Cardiac muscle cell (in vitro differentiated cells and primary cell): ENCODE measurements at places on chromosomes 4 and X.

GRCh38 chrX:85244450-85245211, 840 bp downstream of the ZNF711 start:
- H3K36me3 ChIP-seq, result no peaks in the 10 kb centered on the region
- H3K27ac ChIP-seq, result peak overlapping the region; percentile 100
- H3K27me3 ChIP-seq, result no peaks in the 10 kb centered on the region
- peak; percentile 24 for DNase-seq

DNA sequence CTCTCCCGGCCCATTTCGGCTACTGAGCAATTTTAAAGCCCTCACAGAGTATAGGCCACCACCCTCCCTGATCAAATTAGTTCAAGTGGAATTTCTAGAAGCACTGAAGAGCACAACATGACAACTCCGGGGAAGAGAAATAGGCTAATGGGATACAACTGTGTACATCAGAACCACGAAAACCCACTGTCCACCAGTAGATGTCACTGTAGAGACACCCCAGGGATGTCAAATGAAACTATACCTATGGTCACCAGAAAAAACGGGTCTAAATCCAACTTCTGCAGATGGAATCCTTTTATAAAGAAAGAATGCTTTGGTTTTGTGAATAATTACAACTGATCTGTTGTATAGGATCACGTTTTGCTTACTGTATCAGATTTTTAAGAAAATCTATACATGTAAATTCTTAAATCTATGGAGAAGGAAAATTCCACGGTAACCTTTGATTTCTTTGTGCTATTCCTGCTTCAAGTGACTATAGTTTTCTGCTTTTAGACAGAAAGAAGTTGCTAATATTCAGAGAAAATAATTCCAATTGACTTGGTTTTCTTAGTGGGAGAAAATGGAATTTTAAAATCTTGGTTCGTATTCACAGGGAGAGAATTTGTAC, 29.5 kb upstream of the MAP3K15 start:
- no peaks in the 10 kb centered on the region for H3K4me1 ChIP-seq
- no peaks in the 10 kb centered on the region for H3K27me3 ChIP-seq
- H3K27ac ChIP-seq, result no peak overlapping the region
- H3K4me3 ChIP-seq, result no peak overlapping the region

DNA sequence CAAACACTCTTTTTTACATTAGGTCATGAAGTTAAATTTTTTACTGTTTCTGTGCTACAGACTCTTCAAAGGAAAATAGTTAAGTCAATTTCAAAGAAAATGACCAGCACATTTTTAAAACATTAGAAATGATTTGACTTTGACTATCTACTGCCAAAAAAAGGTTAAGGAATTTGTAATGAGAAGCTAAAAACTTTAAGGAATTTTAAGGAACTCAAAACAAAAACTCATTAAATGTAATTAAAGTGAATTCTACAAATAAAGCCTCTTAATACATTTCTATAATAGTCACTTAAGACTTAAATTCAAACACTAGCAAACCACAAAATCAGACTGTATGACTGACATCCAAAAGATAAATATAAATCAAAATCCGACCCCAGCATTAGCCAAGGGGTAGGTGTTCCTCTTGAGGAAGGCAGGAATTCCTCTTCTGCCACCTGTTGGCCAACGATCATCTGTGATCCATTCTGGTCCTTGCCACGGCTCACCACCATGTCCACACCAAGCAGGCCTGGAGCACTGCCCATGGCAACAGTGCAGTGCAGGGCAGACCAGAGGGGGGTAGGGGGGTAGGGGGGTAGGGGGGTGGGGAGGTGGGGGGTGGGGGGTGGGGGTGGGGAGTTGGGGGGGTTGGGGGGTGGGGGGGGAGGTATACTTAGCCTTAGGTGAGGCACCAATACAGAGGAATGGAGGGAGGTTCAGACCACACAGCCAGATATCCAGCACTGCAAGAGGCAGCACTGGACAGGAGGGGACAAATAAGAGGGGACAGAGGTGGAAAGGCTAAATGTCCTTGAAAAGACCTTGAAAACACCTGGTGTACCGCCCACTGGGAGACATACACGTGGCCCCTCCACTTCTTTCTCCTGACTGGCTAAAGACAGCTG, 287.4 kb downstream of the CHIC1 start:
- no peaks in the 10 kb centered on the region for H3K4me1 ChIP-seq
- H3K4me3 ChIP-seq, result no peak overlapping the region
- H3K27ac ChIP-seq, result no peak overlapping the region
- no peaks in the 10 kb centered on the region for H3K27me3 ChIP-seq

DNA sequence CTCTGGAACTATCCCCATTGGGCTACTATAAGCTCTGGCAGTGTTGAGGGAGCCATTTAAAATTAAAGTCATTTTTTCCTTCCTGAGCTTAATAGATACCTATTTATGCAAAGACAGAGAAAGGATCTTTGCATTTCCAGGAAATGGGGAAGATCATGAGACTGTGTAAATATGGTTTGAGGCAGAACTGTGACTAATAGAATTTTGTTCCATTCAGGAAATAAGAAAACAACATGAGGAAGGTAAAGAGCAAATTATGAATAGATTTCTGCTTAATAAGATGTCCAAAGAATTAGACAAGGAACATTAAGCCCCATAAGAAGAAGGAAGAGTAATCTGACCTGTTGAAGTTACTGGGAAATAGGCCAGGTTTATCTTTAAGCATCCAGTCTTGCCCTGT, 17.8 kb upstream of the TBC1D19 start:
- no peak overlapping the region for H3K27ac ChIP-seq
- H3K27me3 ChIP-seq, result no peaks in the 10 kb centered on the region
- H3K4me1 ChIP-seq, result no peaks in the 10 kb centered on the region
- no peak overlapping the region for H3K4me3 ChIP-seq

DNA sequence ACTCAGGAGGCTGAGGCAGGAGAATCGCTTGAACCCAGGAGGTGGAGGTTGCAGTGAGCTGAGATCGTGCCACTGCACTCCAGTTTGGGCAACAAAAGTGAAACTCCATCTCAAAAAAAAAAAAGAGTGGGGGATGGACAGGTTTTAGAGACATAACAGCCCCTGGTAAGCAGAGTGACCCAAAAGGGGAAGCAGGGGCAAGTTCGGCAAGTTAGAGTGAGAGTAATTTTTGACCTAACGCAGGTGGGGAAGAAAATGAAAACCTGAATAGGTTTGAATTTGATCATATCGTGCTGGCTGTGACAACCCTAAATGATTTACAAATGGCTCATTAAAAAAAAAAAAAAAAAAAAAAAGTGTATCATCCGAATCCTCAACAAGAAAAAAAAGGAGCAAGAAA, 25.7 kb upstream of the TMEM131L start:
- no peaks in the 10 kb centered on the region for H3K27me3 ChIP-seq
- H3K36me3 ChIP-seq, result no peaks in the 10 kb centered on the region
- H3K27ac ChIP-seq, result no peak overlapping the region
- DNase-seq, result no peak
- H3K4me1 ChIP-seq, result no peaks in the 10 kb centered on the region

GRCh38 chr4:161404346-161405110, 759.3 kb downstream of the FSTL5 start:
- H3K36me3 ChIP-seq, result no peaks in the 10 kb centered on the region
- no peak overlapping the region for H3K4me3 ChIP-seq
- H3K4me1 ChIP-seq, result no peaks in the 10 kb centered on the region

DNA sequence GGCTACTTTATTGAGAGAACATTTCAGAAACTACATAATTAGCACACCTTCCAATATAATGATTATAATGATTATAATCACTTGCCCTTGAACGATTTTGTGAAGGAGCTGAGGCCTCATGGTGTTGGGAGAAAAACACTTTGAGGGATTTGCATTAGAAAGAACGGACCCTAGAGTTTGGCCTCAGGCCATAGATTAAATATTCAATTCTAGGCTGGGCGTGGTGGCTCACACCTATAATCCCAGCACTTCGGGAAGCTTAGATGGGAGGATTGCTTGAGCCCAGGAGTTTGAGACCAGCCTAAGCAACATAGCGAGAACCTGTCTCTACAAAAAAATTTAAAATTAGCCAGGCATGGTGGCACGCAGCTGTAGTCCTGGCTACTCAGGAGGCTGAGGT, 12.9 kb upstream of the PRKG2 start:
- DNase-seq, result no peak
- no peak overlapping the region for H3K27ac ChIP-seq
- H3K27me3 ChIP-seq, result no peaks in the 10 kb centered on the region
- no peak overlapping the region for H3K4me3 ChIP-seq

DNA sequence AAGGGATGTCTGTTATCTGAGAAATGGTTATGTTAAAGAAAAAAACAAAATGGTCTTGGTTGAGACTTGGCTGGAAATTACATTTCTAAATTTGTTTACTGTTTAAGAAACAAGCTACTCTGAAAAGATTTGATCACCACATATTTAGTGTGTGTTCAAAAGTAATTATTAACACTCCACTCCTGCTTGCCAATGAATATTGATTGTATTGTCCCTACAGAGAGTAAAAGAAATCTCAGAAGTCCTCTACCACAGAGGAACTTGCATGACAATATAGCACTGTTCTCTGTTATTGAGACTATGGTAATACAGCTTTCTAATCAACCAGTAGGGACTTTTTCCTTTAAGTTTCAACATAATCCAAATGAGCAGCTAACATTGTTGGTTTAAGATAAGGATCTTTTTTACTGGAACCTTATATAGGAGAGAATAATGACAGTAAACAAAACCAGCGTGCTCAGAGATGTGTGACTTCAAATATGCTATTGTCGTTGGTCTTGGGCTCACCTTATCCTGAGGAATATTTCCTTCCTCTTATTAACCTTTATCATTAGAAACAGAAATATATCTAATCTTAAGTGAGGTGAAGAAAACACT, 47.6 kb downstream of the CXCL13 start:
- no peaks in the 10 kb centered on the region for H3K4me1 ChIP-seq
- H3K4me3 ChIP-seq, result no peak overlapping the region
- DNase-seq, result no peak

GRCh38 chr4:131551306-131551705, 1597.8 kb upstream of the PCDH10 start:
- no peaks in the 10 kb centered on the region for H3K27me3 ChIP-seq
- no peak overlapping the region for H3K4me3 ChIP-seq
- no peaks in the 10 kb centered on the region for H3K36me3 ChIP-seq
- H3K27ac ChIP-seq, result no peak overlapping the region
- no peaks in the 10 kb centered on the region for H3K4me1 ChIP-seq
